ENCODE measurements at places on chromosomes 3 and 15. TPM values are rescaled to one million over a fixed set of nuclear protein-coding genes. Genes with fewer than 3 reads are reported as not detected.

The MTMR10 gene
- total RNA-seq = 46.1 TPM

The CHRFAM7A gene
- not detected for total RNA-seq

The SLC25A20 gene
- total RNA-seq = 47.6 TPM

The NMB gene
- total RNA-seq = 1.2 TPM

The TMEM108 gene
- total RNA-seq = 10.5 TPM

The CTXND1 gene
- total RNA-seq = 0.07 TPM

The CFAP161 gene
- 0.28 TPM for total RNA-seq

The NLGN1 gene
- 1.0 TPM for total RNA-seq

The LYZL4 gene
- total RNA-seq = not detected

The CD86 gene
- 0.71 TPM for total RNA-seq

The CCDC54 gene
- not detected for total RNA-seq

DNA sequence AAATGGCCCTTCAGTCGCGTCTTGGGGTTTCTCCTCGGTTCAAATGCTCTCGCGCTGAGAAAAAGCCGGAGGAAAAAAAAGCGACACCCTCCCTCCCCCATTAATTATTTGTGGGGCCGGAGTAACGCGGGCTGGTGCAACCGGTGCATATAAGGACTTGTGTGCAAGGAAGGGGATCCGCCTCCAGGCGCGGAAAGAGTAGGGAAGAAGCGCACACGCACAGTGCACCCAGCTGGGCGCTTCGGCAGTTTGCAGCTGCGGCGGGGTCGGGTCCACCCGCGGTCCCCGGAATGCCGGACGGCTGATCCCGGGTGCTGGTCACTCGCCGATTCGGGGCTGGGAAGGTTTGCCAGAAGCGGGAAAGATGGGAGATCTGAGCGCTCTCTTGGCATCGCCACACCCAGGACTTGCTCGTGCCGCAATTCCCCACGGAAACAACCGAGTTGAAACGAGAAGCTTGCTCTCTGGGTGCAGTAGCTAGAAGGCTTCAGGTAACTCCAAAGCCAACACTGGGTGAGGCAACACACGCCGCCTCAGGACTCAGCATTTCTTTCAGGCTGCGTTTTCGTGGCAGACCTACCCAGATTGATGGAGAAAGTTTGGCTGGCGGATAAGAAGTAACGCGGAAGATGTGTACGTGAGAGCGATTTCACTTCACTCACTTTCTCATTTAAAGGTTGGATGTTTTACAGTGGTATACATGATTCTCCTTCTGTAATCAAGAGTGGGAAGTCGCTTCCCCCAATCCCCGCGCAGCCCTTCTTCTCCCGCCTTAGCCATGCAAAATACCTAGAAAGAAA, 720 bp upstream of the TNIK start:
- peak; percentile 51 for DNase-seq

GRCh38 chr15:63396152-63396928, 14.7 kb upstream of the CA12 start:
- DNase-seq = no peak

DNA sequence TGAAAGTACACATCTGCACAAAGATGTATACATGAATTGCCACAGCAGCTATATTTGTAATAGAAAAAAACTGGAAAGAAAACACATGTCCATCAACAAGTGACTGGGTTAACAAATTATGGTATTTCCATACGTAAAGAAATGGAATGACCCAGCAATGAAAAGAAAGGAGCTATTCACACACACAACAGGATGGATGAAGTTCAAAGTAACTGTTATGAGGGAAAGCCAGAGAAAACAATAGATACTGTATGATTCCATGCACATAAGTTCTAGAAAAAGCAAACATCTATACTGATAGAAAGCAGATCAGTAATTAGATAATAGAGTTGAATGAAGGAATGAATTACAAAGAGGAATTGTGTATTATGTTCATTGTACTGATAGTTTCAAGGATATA, 152.0 kb downstream of the SCAPER start:
- DNase-seq = no peak

DNA sequence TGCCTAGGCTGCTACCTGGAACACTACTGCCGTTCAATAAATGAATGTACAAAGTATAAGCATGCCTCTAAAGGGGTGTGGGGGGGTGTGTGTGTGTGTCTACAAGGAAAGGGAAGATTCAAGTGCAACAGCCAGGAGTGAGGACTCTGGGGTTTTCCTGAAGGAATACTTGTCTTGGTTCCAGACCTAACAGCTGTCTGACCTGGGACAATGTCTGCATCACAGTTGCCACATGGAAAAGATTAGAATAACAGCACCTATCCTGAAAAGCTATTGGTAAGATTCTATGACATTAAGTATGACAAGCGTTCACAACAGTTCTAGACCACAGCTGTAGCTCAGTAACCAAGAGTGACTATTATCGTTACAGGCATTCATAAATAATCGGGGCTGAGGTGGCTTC, 345.2 kb downstream of the FOXP1 start:
- no peak for DNase-seq

GRCh38 chr15:56640549-56640948, 92.8 kb downstream of the ZNF280D start:
- DNase-seq = no peak

DNA sequence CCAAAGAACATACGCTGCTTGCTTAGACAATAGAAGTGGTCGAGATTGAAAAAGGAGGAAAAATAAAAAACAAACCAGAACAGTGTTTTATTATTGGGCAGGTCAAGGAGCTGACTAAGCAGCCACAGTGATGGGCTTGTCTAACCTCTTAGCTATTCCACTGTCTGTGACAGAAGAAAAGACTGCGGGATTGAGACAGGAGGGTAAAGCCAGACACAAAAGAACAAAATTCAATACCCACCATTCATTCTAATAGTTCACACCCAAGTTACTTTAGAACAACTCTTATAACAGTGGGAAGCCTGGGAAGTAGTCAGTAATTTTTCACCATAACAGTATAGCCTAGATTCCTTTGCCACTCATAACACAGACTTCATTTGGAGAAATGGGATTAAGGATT, 435.4 kb downstream of the MFSD1 start:
- no peak for DNase-seq

GRCh38 chr3:30141927-30142326, 464.5 kb upstream of the TGFBR2 start:
- DNase-seq = no peak

DNA sequence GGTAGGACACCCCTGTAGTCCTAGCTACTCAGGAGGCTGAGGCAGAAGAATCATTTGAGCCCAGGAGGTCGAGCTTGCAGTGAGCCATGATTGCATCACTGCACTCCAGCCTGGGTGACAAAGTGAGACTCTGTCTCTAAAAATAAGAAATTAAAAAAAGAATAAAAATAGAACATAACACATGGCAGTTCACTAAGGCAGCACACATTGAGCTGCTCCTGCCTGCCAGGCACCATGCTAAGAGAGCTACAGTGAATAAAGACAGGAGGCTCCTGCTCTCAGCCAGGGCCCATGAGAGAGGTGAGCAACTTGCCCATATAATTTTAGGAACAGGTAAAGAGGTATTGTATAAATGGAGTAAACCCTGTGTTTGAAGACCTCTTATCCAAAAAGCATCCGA, 54.3 kb downstream of the EBLN2 start:
- peak; percentile 30 for DNase-seq

DNA sequence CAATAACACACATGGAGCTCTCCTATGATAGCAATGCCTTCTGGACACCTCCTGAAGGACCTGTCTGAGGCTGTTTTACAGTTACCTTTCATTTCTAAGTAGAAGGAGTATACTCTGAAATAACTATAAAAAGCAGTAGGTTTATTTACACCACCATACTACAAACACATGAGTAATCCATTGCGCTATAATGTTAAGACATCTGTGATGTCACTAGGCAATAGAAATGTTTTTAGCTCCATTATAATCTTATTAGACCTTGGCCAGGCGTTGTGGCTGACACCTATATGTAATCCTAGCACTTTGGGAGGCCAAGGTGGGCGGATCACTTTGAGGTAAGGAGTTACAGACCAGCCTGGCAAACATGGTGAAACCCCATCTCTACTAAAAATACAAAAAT, 24.7 kb downstream of the PXK start:
- no peak for DNase-seq

DNA sequence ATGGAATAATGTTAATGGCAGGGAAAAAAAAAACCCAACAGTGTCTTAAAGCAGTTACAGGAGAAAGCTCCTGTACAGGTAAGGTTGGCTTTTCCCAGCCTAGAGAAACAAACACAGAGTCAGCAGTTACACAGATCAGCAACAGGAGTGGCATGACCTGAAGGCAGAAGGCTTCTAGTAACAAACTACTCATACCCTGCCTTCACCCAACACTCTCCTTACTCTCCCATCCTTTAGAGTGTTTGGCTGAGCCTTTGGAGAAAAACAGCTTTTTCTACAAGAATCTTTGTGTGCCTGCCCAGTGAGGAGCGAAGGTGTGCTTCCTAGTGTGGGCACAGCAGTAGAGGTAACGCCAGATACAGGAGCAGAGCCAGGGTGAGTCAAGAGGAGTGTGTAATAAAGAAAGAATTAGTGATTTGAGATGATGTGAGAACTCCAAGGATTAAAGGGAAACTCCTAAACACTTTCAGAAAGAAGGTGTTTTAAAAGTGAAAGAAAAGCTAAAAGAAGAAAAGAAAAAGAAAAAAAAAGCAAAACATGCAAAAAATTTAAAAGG, 152.7 kb downstream of the POLR2M start:
- no peak for DNase-seq

- DNase-seq = no peak
Observed at GRCh38 chr3:171778493-171778892, 31.8 kb downstream of the PLD1 start.

DNA sequence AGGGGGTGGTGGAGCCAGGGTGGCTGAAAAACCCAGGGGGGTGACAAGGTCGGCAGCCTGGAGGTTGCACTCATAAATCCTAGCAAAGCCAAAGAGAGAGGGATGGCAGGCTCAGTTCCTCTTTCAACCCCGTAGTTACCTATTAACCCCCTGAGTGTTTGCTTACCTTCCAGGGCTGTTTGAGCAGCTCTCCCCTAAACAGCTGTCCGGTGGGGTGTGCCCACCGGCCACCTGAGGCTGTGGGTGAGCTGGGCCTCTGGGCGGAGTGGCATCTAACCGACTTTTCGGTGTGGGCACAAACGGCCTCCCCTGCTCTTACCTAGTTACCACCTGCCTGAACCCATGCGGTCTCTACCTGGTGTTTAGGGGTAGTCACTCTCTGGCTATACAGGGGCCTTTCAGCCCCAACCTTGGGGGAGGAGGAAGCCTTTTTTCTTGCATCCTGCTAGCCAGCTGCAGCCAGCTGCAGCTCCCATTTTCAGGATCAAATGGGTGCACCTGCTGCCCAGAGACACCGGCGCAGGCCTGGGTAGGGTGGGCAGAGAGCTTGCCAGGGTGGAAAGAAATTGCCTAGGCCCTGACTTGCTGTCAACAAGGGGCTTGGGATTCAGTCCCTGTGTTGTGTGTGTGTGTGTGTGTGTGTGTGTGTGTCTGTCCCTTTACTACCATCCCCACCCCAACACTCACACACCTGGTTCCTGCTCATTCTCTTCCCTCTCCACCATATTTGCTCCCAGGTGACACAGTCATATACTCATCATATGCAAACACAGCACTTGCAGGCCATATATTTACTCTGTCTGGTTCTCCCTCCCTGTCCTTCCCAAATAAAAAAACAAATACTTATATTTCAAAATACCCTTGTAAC, 3.7 kb downstream of the DLL4 start:
- no peak for DNase-seq

GRCh38 chr3:120100711-120101110, 6.5 kb upstream of the GSK3B start:
- no peak for DNase-seq

DNA sequence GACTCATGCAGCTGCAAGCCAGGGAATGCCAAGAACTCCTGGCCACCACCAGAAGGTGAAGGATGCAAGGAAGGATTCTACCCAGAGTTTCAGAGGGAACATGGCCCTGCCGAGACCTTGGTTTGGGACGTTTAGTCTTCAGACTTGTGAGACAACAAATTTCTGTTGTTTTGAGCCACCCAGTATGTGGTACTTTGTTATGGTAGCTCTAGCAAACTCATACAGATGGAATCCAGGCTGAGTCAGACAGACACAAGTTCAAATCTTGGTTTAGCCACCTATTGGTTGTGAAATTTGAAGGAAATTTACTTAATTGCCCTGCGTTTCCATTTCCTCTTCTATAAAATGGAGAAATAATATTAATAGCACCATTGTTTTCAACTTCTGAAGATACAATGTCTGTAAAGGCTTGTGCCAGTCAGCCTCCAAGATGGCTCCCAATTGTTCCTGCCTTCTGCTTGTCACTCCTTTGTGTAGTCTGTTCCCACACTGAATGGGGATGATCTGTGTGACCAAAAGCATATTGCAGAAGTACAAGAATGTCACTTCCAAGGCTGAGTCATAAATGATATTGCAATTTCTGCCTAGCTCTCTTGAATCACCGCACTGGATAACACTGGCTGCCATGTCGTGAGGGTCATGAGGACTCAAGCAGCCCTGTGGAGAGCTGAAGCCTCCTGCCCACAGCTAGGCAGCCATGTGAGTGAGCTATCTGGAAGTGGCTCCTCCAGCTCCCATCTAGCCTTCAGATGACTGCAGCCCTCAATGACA, 223.5 kb upstream of the PROK2 start:
- no peak for DNase-seq

GRCh38 chr3:160001148-160001760, 12.6 kb downstream of the IL12A start:
- no peak for DNase-seq

- DNase-seq = no peak
Observed at GRCh38 chr3:112514527-112515128, 15.4 kb upstream of the BTLA start.

- DNase-seq = no peak
Observed at GRCh38 chr3:12132881-12133280, 25.8 kb downstream of the TIMP4 start.

GRCh38 chr3:71398157-71398836, 185.2 kb downstream of the FOXP1 start:
- no peak for DNase-seq

- no peak for DNase-seq
Observed at GRCh38 chr15:79978655-79979514, 7.9 kb upstream of the BCL2A1 start.

DNA sequence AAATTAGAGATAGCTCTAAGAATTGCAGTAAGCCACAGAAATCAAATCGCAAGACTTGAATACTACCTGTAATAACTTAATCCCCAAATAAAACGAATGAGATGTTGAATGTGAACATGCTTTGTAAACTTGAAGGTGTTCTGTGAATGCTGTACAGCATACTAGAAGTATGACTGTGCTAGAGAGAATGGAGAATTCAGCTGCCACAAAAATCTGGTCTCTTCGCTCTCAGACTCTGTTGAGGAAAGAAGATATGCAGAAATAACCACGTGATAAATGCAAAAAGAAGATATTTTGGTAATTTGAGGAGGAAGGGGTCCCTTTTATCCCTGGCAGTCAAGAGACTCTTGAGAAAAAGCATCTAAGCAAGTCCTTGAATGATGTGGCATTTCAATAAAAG, 37.3 kb downstream of the ZBTB38 start:
- no peak for DNase-seq

- DNase-seq = no peak
Observed at GRCh38 chr3:16869261-16870005, 15.3 kb upstream of the PLCL2 start.

- DNase-seq = no peak
Observed at GRCh38 chr3:66672830-66673229, 172.0 kb upstream of the LRIG1 start.
